ENCODE measurements at places on chromosomes 3 and 15. TPM values are rescaled to one million over a fixed set of nuclear protein-coding genes. Genes with fewer than 3 reads are reported as not detected.

The CIDEC gene
- total RNA-seq, result not detected

The CRYGS gene
- 3.2 TPM for total RNA-seq

The SMAD3 gene
- total RNA-seq, result 32.8 TPM

DNA sequence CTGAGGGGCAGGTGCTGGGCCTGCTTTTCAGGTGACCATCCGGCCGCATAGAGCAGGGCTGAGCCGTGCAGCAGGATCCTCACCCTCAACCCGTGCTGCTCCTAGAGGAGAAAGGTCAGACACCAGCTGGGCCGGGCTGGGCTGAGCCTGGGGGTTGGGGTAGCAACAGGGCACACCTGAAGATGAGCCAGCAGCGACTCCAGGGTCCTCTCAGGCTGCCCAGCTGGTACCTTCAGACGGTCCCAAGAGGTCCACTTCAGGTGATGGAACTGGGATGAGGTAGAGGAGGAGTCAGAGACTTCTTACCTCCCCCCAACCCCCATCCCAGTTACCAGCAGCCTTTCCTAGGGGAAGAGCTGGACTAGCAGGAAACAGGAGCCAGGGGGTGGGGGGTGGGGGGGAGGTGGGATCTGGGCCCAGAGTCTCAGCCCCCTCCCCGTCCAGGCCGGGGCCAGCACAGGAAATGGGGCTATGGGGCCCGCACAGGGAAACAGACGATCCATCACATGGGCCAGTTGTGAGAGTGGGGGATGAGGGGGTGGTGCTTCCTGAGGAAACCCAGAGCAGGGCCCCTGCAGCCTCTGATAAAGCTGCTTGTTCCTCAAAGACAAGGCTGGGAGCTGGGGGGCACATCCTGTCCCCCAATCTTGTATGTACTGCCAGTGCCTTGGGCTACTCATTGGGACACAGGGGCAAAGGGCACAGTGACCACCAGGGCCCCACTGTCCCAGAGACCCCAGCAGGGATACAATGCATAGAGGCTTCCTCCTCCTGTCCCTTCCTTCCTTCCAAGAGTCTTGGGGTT lies 3.0 kb downstream of the INKA1 start:
- peak; percentile 97 for DNase-seq
- peak overlapping the region; percentile 92 for H3K27ac ChIP-seq
- no peak overlapping the region for H3K4me3 ChIP-seq
- no peaks in the 10 kb centered on the region for H3K27me3 ChIP-seq

- H3K36me3 ChIP-seq, result no peaks in the 10 kb centered on the region
- no peaks in the 10 kb centered on the region for H3K27me3 ChIP-seq
- DNase-seq, result no peak
- H3K4me3 ChIP-seq, result no peak overlapping the region
- no peaks in the 10 kb centered on the region for H3K4me1 ChIP-seq
Measured at GRCh38 chr3:182440101-182440500, 353.2 kb upstream of the ATP11B start.

DNA sequence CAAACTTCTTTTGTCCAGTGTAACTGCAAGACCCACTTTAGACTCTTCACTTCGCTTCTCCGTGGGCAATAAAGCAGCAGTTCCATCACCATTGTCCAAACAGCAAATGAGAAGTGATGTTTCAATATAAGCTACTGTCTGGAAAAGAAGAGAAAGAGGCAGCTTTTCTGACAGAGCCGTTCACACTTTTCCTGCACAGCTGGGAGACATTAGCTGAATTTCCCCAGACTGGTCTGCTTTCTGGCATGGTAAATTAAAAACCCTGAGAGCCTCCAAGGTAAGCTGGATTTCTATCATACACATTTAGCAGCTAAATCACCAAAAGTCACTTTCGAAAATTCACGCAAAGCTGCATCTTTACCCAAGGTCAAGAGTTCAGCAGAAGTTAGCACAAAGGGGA lies 108.5 kb upstream of the CMC1 start:
- no peak for DNase-seq
- no peak overlapping the region for H3K4me3 ChIP-seq
- no peak overlapping the region for H3K27ac ChIP-seq
- no peaks in the 10 kb centered on the region for H3K36me3 ChIP-seq
- H3K27me3 ChIP-seq, result no peaks in the 10 kb centered on the region

- peaks cover 29% of the 10 kb centered on the region for H3K4me1 ChIP-seq
- no peak for DNase-seq
- H3K27ac ChIP-seq, result peak overlapping the region; percentile 79
- no peaks in the 10 kb centered on the region for H3K27me3 ChIP-seq
- no peak overlapping the region for H3K4me3 ChIP-seq
Measured at GRCh38 chr15:85554852-85555521, 174.6 kb downstream of the AKAP13 start.

- no peak overlapping the region for H3K4me3 ChIP-seq
- no peaks in the 10 kb centered on the region for H3K4me1 ChIP-seq
- H3K36me3 ChIP-seq, result no peaks in the 10 kb centered on the region
- no peaks in the 10 kb centered on the region for H3K27me3 ChIP-seq
Measured at GRCh38 chr3:31770822-31771326, 210.2 kb downstream of the OSBPL10 start.

- H3K27ac ChIP-seq, result no peak overlapping the region
- no peaks in the 10 kb centered on the region for H3K36me3 ChIP-seq
- no peak for DNase-seq
- H3K4me3 ChIP-seq, result no peak overlapping the region
Measured at GRCh38 chr3:11629716-11630115, 14.0 kb downstream of the VGLL4 start.

DNA sequence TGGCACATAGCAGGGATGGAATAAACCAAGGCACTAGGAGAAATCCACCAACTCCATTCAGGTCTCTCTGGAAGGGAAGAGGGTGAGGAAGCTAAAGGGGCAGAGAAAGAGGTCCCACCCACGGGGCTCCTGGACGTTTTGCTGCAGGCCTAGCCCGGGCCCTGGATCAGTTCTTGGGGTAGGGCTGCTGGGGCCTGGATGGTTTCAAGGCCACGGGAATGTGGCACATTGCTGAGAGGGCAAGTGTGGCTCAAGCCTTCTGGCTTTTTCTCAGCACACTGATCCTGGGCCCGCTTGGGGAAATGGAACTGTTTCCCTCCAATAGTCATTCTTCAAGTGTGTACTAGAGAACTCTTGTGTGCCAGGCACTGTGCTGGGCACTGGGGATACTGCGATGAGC lies 24.0 kb downstream of the EPHB3 start:
- H3K36me3 ChIP-seq, result no peaks in the 10 kb centered on the region
- H3K27me3 ChIP-seq, result no peaks in the 10 kb centered on the region
- H3K4me3 ChIP-seq, result no peak overlapping the region

- H3K36me3 ChIP-seq, result no peaks in the 10 kb centered on the region
- H3K27me3 ChIP-seq, result no peaks in the 10 kb centered on the region
- H3K4me3 ChIP-seq, result no peak overlapping the region
- peaks cover 8% of the 10 kb centered on the region for H3K4me1 ChIP-seq
- H3K27ac ChIP-seq, result no peak overlapping the region
Measured at GRCh38 chr15:52287114-52287513, 8.5 kb downstream of the MYO5C start.

- no peak for DNase-seq
- no peaks in the 10 kb centered on the region for H3K27me3 ChIP-seq
- H3K4me1 ChIP-seq, result no peaks in the 10 kb centered on the region
- H3K36me3 ChIP-seq, result no peaks in the 10 kb centered on the region
- H3K27ac ChIP-seq, result no peak overlapping the region
Measured at GRCh38 chr3:129610276-129610675, 3.8 kb upstream of the PLXND1 start.

- no peaks in the 10 kb centered on the region for H3K36me3 ChIP-seq
- no peak overlapping the region for H3K4me3 ChIP-seq
- no peaks in the 10 kb centered on the region for H3K27me3 ChIP-seq
- H3K4me1 ChIP-seq, result no peaks in the 10 kb centered on the region
- DNase-seq, result no peak
- no peak overlapping the region for H3K27ac ChIP-seq
Measured at GRCh38 chr15:55914446-55914845, 79.0 kb downstream of the NEDD4 start.

GRCh38 chr3:157752554-157752953 lies 249.3 kb upstream of the VEPH1 start:
- H3K4me1 ChIP-seq, result no peaks in the 10 kb centered on the region
- no peaks in the 10 kb centered on the region for H3K36me3 ChIP-seq
- DNase-seq, result no peak
- H3K27me3 ChIP-seq, result no peaks in the 10 kb centered on the region
- no peak overlapping the region for H3K27ac ChIP-seq

DNA sequence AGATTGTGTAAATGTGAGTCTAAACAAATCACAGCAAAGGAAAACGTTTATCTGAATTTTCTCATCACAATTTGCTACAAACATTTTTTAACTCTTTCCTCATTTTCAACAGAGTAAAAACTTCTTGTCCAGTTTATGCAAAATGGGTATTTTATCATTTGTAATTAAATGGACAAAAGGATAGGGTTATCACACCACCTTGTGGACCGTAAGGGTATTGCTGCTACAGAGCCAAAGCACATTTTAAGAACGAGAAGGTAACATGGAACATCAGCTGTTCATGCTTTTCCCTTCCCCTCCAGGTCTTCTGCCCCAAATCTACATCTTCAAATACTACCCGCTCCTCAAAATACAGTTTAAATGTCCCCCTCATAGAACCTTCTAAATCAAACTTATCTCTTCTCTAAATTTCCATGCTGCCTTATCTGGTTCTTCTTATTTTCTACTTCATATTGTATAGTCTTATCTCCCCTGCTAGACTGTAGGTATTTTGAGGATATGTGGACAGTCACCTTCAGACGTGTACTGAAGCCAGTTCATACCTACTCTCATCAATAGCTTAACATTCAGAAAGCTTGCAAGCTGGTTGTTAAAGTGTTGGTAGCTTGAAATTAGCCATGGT lies 12.8 kb upstream of the SETMAR start:
- no peak overlapping the region for H3K4me3 ChIP-seq
- no peaks in the 10 kb centered on the region for H3K36me3 ChIP-seq

DNA sequence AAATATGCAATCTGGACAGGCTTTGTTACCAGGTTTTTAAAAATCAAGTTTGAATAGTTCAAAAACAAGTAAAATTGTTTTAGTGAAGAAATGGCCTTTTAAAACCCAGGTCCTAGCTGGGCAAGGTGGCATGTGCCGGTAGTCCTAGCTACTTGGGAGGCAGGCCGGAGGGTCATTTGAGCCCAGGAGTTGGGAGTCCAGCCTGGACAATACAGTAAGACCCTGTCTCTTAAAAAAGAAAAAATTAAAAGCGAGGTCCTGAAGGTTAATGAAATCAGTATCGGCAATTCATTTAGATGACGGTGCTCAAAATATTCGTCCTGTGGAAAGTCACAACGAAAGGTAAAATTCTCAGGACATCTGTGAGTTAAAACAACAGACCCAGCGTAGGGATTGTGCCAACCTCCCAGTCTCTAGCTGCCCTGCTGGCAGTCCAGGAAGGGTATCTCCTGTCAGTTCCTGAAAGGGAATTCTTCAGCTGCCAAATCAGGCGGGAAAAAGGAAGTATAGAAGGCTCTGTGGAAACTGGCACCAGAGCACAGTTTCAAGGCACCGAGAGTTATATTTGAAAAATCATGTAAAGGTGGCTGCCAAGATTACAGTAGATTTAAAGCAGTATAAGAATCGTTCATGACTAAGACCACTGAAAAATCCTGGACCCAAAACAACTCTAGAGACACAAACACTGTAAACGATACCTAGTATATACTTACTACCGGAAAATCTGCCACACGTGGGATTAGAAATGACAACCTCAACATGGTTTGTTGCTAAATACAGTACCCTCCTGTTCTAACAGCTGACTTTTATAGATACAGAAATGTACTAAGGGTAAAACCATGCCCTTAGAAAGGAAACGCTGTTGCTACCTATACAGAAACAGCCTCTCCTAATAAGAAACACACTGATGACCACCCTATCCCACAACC lies 1.2 kb upstream of the ABHD17C start:
- peak overlapping the region; percentile 64 for H3K4me3 ChIP-seq
- peaks cover 7% of the 10 kb centered on the region for H3K4me1 ChIP-seq
- no peak for DNase-seq
- H3K36me3 ChIP-seq, result no peaks in the 10 kb centered on the region

DNA sequence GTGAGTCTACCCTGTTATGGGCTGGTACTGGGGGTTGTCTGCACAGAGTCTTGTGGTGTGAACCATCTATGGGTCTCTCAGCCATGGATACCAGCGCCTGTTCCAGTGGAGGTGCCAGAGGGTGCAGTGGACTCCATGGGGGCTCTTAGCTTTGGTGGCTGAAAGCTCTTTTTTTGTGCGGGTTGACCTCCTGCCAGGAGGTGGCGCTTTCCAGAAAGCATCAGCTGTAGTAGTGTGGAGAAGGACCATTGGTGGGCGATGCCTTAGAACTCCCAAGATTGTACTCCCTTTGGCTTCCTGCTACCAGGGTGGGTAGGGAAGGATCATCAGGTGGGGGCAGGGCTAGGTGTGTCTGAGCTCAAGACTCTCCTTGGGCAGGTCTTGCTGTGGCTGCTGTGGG lies 602.6 kb downstream of the RSL24D1 start:
- DNase-seq, result no peak
- no peak overlapping the region for H3K4me3 ChIP-seq
- H3K27ac ChIP-seq, result no peak overlapping the region
- H3K4me1 ChIP-seq, result no peaks in the 10 kb centered on the region
- H3K27me3 ChIP-seq, result no peaks in the 10 kb centered on the region

DNA sequence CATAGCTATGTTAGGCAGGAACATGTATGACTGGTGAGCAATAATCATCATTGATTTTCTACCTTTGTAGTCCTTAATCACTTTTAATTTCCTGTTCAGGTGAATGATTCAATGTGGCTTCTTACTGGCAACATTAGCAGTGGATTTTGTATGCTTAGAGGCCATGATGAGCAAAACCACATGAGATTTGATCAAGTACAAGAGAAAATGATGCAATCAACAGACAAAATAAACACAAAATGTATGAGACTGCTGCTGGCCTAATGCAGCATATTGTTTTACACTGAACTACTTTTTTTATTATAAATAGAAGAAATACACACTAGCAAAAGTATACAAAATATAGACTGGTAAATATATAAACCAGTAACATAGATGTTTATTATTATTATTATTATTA lies 47.5 kb upstream of the SI start:
- no peaks in the 10 kb centered on the region for H3K27me3 ChIP-seq
- no peak overlapping the region for H3K27ac ChIP-seq
- no peaks in the 10 kb centered on the region for H3K36me3 ChIP-seq

DNA sequence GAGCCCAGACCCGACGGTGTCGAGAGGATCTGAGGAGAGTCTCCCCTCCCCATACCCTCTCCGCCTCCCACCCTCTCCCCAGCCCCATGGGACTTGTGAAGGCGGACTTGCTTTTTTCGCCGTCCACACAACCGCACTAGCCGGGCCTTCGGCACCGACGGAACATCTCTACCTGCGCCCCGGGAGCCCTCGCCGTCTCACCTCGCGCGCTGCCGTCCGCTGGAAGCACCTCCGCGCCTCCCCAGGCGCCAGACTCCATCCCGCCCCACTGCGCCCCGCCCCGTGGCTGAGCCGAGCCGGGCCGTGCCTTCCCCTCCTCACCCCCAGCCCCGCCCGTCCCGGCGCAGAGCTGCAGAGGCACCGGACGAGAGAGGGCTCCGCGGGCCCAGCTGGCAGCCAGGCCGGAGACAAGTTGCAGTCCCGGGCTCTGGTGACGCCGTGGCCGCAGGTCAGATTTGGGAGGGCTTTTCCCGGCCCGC lies at the start of the genes DUOX1 and DUOXA1:
Gene DUOX1, plus strand, starts transcription at position 344 of the 479 bp plus-strand sequence. CDS start 1,973 bp downstream, outside the sequence.
Gene DUOXA1, minus strand, starts transcription at position 229 of the 479 bp plus-strand sequence. CDS start 6,865 bp downstream, outside the sequence.
- peak; percentile 32 for DNase-seq
- no peaks in the 10 kb centered on the region for H3K27me3 ChIP-seq

GRCh38 chr3:14154276-14154675 lies 24.1 kb downstream of the XPC start:
- no peak overlapping the region for H3K4me3 ChIP-seq
- peaks cover 33% of the 10 kb centered on the region for H3K36me3 ChIP-seq
- DNase-seq, result no peak
- no peaks in the 10 kb centered on the region for H3K4me1 ChIP-seq

Measured in lung (tissue), 17 donors.